Stimulated activated CD4-positive, alpha-beta T cell treated with anti-CD3 and anti-CD28 coated beads, Interleukin-4, amount 100 ng/mL, for 48 hours (primary cell): ENCODE measurements at places on chromosomes 7 and 10.

- no peak for DNase-seq
Observed at GRCh38 chr10:30227481-30227880, 121.6 kb downstream of the MTPAP start.

GRCh38 chr7:122258971-122259370 lies 45.6 kb downstream of the FEZF1 start:
- no peak for DNase-seq

DNA sequence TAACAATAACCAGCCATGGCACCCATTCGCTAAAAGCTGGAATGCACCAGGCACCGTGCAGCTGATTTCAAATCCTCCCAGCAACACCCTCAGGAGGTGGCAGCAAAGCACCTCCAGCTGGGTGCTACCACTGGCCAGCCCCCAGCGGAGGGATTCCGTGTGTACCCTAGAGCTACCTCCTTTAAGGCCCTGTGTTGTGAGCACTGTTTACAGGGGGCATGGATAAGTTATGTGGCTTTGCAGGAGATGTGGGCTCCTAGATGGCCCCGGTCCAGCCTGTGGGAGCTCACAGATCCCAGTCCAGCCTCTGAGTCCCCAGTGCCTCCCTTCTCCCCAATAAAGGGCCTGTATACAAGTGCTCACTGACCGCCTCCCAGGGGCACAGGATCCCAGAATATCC lies 27.1 kb downstream of the TNRC18 start:
- peak; percentile 34 for DNase-seq

DNA sequence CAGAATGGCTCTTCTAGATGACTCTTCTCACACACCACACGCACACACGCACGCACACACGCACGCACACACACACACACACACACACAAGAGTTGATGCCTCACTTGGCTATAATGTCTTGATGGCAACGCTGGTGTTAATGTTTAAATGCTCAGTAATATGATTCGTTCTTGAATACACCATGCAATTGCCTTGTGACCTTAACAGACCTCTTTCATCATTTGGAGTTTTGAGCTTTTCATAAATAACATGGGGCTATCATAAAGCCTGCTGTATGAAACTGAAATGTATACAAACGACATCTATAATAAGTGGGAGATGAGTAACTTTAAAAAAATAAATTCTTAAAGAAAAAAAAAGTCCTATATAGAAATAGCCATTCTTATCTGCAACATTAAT lies 8.2 kb downstream of the JCAD start:
- DNase-seq: no peak

GRCh38 chr7:152637161-152637560 lies 38.8 kb downstream of the XRCC2 start:
- DNase-seq: no peak

DNA sequence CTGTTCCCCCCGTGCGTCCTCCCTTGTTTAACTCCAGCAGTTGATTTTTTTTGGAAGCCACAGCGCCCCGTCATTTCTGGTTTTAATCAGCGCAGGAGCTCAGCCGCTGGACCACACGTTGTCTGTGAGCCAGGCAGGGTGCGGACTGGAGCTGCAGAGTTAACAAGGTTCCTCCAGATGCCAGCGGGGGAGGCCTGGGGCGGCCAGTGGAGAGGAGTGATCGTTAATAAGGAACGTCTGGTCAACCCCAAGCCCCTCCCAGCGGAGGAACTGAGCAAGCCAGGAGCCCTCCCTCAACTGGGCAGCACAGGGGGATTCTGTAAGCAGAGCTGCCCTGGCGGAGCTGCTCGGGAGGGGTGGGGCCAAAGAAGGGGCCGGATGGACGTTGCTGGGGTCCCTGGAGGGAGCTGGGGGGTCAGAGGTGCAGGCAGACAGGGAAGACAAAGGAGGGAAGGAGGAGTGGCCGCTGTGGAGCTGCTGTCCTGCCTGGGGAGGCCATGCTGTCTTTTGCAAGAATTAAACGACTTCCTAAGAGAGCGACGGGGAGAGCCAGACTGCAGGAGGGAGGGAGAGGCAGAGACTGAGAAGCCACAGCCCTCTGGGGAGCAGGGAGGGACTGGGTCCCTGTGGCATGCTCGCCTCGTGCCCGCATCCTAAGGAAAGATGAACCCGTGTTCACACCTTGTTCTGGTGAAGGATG lies 537.1 kb upstream of the FOXK1 start:
- no peak for DNase-seq

- no peak for DNase-seq
Observed at GRCh38 chr7:139718141-139718540, 59.7 kb downstream of the HIPK2 start.

GRCh38 chr10:23194471-23194965 lies 2.4 kb downstream of the PTF1A start:
- DNase-seq: no peak

DNA sequence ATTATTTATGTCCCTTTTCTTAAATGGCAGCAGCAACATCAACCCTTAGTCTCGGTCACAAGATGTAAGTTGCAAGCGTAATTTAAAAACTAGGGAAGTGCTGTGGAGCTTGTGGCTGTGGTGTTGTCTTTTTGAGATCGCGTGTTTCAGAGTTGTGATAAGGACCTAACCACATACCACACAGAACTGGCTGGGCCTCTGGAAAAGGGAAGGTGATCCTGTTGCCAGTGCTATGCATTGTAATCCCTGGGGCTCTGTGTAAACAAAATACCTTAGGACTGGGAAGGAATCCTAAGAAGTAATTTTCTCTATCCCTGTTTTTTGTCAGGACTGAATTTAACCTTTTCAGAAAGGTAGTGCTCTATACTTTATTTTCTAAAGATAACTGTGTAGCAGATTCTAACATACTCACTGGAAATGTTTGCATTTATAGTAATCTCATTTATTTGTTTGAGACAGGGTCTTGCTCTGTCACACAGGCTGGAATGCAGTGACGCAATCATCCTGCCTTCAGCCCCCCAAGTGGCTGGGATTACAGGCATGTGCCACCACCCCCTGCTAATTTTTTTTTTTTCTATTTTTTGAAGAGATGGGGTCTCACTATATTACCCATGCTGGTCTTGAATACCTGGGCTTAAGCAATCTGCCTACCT lies 60.4 kb downstream of the INPP5F start:
- no peak for DNase-seq

DNA sequence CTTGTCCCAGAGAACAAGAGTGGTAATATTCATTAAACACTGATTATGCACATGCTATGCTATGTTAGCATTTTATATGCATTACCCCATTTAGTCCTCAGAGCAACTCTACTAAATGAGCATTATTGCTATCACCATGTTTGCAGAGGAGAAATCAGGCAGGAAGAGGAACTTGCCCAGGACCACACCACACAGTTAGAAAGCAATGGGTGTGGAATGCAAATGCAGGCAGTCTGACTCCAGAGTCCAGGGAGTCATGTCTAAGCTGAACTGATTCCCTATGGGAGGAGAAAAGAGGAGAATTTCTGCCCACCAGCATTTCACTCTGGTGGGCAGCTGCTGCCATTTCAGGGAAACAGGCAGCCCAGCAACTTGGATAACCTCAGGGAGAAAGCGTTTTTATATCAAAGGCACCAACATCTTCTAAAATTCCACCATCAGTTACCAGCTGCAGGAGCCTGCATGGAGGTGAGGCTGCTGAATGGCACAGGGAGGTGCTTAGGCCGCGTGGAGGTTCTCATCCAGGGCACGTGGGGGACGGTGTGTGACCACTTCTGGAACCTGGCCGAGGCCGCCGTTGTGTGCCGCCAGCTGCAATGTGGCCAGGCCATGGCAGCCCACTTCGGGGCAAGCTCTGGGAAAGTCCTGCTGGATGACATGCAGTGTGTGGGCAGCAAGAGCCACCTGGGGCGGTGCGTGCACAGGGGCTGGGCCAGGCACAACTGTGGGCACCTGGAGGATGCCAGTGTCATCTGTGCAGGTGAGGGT lies 68.2 kb upstream of the C10orf120 start:
- no peak for DNase-seq

- no peak for DNase-seq
Observed at GRCh38 chr7:1611708-1612241, 41.9 kb upstream of the PSMG3 start.

DNA sequence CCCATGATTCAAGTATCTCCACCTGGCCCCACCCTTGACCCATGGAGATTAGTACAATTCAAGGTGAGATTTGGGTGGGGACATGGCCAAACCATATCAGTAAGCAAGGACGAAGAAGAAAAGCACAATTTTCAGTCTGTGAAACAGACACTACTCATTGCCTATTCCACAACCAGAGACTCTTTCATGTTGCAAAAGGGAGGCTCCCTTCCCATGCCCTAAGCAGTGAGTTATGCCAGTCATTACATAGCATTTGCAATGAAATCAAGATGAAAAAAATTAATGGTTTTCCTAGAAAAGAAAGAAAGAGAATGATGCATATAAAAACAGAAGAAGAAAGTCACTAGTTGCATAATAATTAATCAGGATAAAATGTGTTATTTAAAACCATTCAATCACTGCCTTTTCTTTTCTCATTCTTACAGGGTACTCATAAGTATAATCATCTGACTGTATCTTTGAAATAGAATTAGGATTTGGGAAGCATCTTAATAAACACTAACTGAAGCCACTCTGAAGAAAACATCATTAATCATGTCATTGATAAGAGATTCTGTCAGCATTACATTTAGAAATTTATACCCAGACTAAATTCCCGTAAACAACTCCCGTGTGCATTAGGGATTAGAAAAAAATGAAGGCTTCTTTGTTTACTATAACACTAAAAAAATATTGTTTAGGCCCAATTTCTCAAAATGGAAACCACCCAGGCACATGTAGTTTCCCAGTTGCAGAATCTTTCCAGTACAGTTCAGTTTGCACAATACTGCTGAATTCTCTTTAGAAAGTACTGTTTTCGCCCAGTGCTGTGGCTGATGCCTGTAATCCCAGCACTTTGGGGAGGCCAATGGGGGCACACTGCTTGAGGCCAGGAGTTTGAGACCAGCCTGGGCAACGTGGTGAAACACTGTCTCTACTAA lies 9.1 kb downstream of the PRPS1L1 start:
- DNase-seq: no peak

DNA sequence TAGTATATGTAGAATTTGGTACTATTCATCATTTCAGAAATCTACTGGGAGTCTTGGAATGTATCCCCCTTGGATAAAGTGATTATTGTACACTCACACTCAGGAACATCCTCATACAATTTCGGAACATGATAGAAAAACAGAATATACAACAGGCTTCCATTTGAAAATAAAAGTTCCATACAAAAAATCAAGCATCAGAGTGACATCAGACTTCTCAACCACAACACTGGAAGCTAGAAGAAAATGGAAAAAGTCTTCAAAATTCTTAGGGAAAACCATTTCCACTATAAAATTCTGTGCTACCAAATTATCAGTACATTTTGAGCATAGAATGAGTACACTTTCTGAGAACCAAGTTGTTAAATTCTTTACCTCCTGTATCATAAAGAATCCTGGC lies 8.8 kb downstream of the LYZL1 start:
- no peak for DNase-seq

- no peak for DNase-seq
Observed at GRCh38 chr10:35639728-35640401, 2.2 kb downstream of the FZD8 start.

- DNase-seq: no peak
Observed at GRCh38 chr10:90398566-90398965, 459.3 kb downstream of the HTR7 start.

- DNase-seq: no peak
Observed at GRCh38 chr10:118447478-118448270, 105.5 kb upstream of the FAM204A start.

GRCh38 chr7:94041529-94041928 lies 37.4 kb upstream of the BET1 start:
- no peak for DNase-seq

- no peak for DNase-seq
Observed at GRCh38 chr10:125550362-125550761, 132.6 kb downstream of the TEX36 start.

DNA sequence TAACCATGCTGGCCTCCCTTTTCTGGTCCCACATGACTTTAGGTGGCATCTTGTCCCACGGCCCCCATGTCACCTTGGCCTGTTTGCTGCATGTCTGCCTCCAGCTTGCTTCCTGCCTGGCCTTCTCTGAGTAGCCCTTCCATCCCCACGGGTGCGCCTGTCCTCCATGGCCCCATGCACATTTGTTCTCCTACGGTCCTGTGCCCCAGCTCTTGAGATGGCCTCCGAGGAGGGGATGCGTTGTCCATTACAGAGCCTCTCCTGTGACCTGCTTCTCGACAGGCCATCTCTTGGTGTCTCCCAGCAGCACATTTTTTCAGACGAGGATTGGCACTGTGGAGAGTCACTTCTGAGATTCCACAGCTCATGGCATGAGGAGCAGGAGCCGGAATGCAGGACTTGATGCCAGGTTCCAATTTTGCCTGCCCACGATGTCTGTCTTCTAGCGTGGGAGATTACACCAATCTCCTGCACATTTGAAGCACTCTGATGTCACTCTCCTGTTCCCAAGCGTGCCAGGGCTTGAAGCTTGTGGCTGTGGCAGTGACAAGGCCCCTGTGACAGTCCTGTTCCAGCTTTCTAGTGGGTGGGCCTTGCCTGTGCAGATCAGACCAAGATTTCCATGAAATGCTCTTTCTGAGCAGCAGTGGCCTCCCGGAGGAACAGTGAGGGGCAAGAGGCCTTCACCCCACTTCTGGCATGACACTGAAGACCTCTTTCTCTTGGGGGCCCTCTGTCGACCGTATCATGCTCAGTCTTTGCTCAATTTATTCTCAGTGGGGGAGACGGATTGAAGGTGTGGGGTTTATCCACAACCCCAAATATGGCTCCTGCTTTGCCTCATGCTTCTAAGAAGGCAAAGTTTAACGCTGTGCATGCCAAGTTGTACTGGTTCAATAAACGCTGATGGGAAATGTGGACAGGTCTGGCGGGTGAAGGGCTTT lies 13.4 kb downstream of the WDFY4 start:
- DNase-seq: no peak

- peak; percentile 9 for DNase-seq
Observed at GRCh38 chr7:93715234-93715633, 140.7 kb upstream of the CALCR start.

GRCh38 chr10:105288613-105289012 lies 647.5 kb downstream of the SORCS3 start:
- DNase-seq: no peak

DNA sequence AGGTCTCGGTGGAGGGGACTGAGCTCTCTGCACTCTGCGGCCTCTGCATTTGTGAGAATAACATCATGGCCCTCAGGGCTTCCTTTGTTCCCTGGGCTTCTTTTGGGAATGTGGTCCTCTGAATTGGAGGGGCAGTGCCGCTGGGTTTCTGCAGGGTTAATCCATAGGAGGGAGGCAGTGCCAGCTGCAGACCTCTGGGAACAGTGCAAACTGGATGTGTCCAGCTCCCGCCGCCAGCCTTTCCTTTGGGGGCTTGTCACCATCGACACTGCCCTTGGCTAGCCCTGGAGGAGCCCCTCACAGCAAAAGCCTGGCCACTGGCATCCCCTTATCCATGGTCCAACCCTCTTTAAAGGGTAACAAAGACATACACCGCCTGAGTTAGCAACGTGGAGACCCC lies 174.0 kb downstream of the WDR37 start:
- no peak for DNase-seq

GRCh38 chr10:82089327-82089726 lies 214.3 kb downstream of the NRG3 start:
- DNase-seq: no peak
